Stimulated activated CD4-positive, alpha-beta T cell treated with anti-CD3 and anti-CD28 coated beads, Interleukin-4, amount 100 ng/mL, for 48 hours (primary cell): ENCODE measurements at places on chromosomes 3 and 15.

DNA sequence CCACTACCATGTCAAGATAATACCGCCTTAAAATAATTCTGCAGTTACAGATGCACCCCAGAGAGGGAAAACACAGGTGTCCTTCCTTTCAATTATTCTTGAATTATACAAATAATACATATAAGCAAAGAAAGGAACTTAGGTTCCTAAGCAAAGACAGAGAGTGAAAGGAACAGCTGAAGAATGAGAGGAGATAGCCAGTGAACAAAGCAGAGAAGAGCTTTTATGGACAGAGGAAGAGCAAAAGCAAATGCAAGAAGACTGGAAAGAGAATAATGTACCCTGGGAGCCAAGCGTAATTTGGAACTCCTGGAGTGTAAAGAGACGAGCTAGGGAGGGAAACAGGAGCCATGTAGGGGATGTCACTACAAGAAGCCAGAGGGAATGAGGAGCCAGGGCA lies 21.7 kb downstream of the GPR176 start:
- DNase-seq: no peak

- DNase-seq: no peak
These were observed 73.5 kb downstream of the TRAK1 start for GRCh38 chr3:42164656-42165055.

- no peak for DNase-seq
These were observed 52.2 kb upstream of the STXBP5L start for GRCh38 chr3:120855665-120856437.

- no peak for DNase-seq
These were observed 590 bp upstream of the BOC start for GRCh38 chr3:113210604-113211329.

- no peak for DNase-seq
These were observed 357.0 kb upstream of the SEMA6D start for GRCh38 chr15:47360305-47360704.

- no peak for DNase-seq
These were observed 552.9 kb upstream of the SUCLG2 start for GRCh38 chr3:68207327-68207726.

- no peak for DNase-seq
These were observed 88.0 kb downstream of the RPLP1 start for GRCh38 chr15:69540622-69541021.

GRCh38 chr3:181998828-181999227 lies 287.1 kb downstream of the SOX2 start:
- no peak for DNase-seq

DNA sequence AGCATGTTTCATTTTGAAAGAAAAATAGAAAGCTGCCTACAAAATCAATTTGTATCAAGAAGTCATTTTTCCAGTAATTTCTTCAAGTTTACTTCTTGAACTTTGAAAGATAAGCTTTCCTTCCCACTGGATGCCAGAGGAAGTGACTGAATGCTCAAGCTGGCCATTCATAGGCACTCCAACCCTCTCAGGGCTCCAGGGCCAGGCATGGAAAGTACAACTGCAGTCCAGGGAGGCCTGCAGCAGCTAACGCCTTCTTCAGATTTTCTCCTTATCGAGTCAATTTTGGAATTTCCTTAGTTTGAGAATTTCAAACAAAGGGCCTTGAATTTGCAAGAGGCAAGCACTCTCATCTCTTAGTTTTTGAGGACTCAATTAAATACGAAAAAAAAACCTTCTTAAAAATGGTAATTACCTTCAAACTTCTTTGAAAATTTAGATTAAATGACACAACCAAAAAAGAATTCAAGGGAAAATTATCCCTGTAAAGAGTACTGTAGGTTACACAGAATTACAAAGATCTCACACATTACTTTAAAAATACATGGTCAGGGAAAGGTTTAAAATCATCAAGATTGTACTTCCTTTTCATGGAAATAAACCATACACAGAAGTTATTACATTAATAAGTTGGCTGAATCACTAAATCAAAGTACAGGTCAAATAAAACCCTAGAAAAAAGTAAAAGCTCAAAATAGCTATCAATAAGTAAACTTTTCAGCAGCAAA lies 2.5 kb downstream of the UBP1 start:
- DNase-seq: no peak

DNA sequence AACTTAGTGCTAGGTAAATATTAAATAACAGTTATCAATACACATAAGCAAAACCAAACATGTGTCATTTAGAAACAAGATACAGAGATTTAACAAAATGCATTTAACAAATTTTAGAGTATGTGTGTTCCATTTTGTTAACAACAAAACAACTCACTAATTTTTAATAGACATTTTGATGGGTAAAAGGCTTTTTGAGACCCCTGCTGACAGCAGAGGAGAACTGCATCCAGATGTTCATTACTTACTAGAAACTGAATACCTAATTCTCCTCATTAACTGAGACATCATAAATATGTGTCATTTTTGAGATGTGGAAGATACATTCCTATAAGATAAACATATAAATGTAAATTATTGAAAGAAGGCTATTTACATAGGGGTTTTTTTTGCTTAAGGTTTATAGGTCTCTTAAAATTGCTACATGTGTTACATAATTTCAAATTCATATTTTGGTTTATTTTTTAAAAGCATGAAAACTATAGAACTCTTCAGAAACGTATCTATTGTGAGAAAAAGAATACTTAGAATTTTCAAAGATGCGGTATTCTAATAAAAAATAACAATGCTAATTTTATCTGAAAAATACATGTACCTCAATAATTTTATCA lies 1009.8 kb downstream of the TUSC7 start:
- DNase-seq: no peak

- no peak for DNase-seq
These were observed 948.2 kb upstream of the CFAP20DC start for GRCh38 chr3:59998058-59998457.

GRCh38 chr3:147589016-147589415 lies 179.9 kb downstream of the ZIC1 start:
- no peak for DNase-seq

GRCh38 chr3:151328298-151328995 lies 902 bp downstream of the P2RY13 start:
- no peak for DNase-seq

DNA sequence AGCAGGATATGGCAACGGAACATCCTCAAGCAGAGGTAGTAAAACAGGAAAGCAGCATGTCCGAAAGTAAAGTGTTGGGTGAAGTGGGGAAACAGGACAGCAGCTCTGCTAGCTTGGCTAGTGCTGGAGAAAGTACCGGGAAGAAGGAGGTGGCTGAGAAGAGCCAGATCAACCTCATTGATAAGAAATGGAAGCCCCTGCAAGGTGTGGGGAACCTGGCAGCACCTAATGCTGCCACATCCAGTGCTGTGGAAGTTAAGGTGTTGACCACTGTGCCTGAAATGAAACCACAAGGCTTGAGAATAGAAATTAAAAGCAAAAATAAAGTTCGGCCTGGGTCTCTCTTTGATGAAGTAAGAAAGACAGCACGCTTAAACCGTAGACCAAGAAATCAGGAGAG lies 14.3 kb upstream of the ZBTB47 start:
- DNase-seq: no peak

DNA sequence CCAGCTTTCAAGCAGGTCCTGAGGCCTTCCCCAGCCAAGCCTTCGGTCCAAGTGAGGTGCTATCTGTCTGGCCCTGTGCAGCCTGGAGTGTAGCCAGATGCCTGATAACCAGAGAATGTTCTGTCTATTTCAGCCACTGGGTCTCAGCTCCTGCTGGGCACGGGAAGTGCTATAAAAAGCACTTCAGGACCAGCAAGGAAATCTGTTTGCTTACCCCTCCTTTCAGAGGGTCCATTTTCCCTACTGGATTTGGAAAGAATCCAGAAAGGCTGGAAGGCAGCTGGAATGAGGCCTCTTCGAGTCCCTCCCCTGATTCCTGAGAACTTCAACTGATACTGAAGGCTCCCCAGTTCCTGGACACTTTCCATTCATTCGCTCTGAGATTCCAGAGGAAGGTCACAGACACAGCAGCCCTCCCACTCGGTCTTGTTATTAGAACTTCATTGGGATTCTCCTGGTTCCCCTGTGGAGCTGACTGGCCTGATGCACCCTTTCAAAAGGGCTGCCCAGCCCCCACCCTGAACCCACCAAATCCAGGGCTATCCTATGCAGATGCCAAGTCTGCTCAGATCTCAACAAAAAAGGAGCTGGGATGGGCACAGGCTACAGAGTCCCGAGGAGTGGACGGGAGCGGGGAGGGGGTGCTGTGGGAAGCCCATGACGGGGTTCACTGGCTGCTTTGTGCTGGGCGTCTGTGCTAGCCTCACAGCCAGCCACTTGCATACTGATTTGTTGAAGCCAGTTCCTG lies 70.4 kb downstream of the UMPS start:
- DNase-seq: no peak

DNA sequence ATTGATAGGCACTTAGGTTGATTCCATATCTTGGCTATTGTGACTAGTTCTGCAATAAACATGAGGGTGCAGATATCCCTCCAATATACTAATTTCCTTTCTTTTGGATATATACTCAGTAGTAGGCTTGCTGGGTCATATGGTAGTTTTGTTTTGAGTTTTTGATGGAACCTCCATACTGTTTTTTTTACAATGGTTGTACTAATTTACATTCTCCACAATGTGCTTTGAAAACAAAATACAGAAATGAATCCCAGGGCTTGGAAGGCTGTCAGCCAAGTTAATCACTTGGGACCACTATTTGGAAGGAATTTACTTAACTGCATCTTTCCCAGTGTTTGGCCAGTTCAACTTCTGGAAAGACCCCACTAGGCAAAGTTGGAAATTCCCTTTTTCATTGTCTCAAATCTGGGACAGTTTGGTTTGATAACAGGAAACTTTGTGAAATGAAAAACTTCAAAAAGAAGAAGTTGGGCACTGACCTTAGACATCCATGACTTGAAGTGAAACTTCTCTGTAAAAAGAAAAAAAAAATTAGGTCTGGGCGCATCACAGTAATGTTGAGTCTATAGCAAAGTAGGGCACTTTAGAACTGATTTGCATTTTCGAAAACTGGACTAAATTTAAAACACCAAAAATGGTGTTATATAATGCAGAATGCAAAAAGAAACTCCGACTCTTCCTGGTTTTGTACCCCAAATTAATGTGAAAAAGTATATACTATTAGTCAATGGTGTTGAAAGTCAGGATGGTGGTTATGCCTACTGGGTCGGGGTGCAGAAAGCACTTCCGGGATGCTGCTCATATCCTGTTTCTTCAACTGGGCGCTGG lies 6.0 kb downstream of the CTSH start:
- DNase-seq: no peak

DNA sequence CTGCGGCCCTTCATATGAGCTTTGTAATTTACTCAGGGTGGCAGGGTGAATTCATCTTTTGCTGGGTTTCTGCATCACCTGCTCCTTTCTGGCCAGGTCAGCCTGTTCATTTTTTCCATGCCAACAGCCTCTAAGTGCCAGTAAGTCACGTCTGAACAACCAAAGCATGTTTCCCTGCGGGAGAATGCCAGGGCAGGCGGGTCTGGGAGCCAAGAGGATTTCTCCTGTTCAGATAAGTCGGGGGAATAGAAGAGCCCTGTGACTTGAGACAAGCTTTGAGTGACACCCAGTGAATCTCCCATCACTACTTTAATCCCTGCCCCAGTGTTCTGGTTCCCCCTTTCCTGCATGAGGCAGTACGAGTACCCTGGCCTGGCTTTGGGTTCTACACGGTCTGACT lies 153.1 kb downstream of the PGPEP1L start:
- no peak for DNase-seq

- no peak for DNase-seq
These were observed 70.5 kb downstream of the CHL1 start for GRCh38 chr3:267101-267500.

DNA sequence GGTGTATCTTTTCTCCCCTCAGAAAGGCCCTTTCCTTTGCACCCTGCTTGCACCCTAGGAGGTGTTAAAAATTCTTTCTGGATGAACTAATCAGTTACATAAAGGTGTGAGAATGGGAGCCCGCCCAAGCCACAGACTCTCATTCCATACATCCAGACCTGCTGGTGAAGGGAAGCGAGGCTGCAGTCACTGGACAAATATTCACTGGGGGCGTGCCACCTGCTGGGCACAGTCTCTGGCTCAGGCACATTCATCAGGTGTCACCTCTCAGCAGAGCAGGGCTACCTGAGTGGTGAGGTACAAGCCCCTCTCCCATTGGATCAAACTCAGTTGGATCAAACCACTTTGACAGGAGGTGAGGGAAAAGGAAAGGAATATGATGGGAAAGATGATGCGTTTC lies 52.0 kb downstream of the NTRK3 start:
- no peak for DNase-seq

DNA sequence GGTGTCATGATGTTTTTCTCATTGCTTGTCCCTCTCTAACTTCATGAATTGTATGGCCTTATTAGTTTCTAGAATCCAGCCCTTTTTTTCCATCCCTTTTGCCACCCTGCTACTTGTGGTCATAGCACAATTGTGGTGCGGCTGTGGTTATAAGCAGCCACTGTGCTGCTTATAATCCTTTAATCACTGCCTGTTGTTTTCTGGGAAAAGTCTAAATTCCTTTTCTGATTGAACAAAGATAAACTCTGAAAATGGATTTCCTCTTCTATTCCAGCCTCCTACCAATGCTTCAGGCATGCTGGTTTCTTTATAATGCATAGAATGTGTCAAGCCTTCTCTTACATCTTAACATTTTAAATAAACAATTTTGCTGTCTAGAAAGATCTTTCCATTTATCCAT lies 319.5 kb downstream of the C3orf38 start:
- no peak for DNase-seq

- DNase-seq: peak; percentile 5
These were observed 738 bp downstream of the YEATS2 start for GRCh38 chr3:183698318-183698751.

GRCh38 chr3:61111825-61112224 lies 139.4 kb downstream of the FHIT start:
- no peak for DNase-seq

GRCh38 chr15:61831505-61831921 lies 228.7 kb downstream of the VPS13C start:
- DNase-seq: no peak

- DNase-seq: no peak
These were observed 37.3 kb downstream of the PLSCR2 start for GRCh38 chr3:146432066-146432465.

DNA sequence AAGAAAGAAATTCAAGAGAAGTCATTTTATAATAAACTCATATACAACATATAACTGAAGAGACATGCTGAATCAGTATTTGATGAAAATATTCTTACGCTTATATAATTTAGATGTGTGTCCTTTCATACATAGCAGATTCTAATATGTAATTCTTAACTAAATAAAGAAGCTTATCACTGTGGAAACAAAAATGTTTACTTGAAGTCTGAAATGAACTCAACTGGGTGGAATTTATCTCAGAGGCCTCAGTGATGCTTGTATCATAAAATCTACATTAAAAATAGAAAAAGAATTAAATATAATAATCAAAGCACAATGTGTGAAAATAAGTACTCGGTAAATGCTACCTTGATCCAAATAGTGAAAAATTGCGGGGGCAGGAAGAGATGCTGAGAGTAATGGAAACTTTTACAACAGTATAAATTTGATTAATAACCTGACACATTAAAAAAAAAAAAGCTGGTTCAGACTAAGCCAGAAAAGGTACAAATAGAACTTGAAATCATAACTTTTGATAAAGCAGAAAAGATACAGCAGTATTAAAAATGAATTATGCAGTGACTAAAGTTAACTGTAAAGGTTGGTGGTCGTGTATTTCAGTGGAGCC lies 12.0 kb upstream of the CBLB start:
- no peak for DNase-seq

- no peak for DNase-seq
These were observed 28.4 kb downstream of the ANKRD28 start for GRCh38 chr3:15769256-15769915.

- DNase-seq: no peak
These were observed 348.6 kb upstream of the MCTP2 start for GRCh38 chr15:93882779-93883178.
